ENCODE measurements at places on chromosomes 11 and 22. TPM values are rescaled to one million over a fixed set of nuclear protein-coding genes. Genes with fewer than 3 reads are reported as not detected.

PHLDA2 gene
- 1.4 TPM for polyA plus RNA-seq

FKBP2 gene
- polyA plus RNA-seq = 624 TPM

PRODH gene
- polyA plus RNA-seq = not detected

IGSF9B gene
- 0.11 TPM for polyA plus RNA-seq

MFRP gene
- not detected for polyA plus RNA-seq

MUC2 gene
- not detected for polyA plus RNA-seq

USH1C gene
- polyA plus RNA-seq = not detected

NXPE2 gene
- polyA plus RNA-seq = 0.30 TPM

SYCE3 gene
- polyA plus RNA-seq = 43.1 TPM

Data from Purkinje cell (primary cell).